ENCODE measurements at places on chromosomes 16 and 17. TPM values are rescaled to one million over a fixed set of nuclear protein-coding genes. Genes with fewer than 3 reads are reported as not detected.

DNA sequence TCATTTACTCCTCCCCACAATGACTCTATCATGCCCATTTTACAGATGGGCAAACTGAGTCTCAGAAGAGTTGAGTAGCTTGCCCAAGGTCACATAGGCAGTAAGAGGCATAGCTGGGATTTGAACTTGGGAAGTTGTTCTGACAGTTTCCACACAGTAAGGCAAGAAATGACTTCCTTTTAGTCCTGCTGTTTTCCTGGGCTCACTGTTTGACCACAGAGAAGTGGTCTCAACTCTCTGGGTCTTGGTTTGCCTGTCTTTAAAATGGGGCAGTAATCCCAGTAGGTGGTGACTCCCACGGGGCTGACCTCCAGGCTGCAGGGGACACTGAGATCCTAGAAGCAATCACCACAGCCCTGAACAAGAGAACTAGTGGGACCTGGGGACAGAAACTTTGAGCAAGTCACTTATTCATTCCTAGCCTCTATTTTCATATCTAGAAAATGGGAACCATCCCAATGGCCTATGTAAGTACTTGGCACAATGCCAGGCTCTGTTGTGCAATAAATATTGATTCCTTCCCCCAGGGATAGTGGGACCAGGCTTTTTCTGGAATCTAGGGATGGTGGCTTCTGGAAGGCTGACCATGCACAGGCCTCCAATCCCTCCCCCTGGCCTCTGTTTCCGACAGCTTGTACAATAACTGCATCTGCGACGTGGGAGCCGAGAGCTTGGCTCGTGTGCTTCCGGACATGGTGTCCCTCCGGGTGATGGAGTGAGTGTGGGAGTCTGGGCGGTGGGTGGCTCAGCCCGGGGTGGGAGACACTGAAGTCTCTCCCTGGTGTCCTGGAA lies 20.5 kb downstream of the DEXI start:
- DNase-seq, result no peak

GRCh38 chr16:49652456-49653172 lies 203.3 kb downstream of the ZNF423 start:
- no peak for DNase-seq

DNA sequence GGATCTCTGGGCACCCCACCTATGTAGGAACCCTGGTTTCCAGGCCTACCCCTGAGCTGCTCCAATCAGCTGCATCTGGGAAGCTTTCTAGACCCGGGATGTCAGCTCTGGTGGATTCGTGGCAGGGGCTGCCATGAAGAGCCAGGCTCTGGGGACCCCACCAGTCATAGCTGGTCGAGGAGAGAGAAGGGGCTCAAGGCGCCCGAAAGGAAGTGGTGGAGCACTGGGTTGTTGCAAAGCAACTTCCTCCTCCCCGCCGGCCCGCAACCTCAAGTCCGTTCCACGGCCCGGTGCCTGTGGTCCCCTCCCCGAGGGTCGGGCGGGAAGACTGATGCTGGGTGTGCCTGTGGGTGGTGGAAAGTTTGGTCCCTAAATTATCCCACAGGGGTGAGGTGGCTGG lies 10.2 kb downstream of the TBKBP1 start:
- DNase-seq, result peak; percentile 68

- DNase-seq, result no peak
Observed at GRCh38 chr17:67624886-67625656, 92.7 kb upstream of the NOL11 start.

DNA sequence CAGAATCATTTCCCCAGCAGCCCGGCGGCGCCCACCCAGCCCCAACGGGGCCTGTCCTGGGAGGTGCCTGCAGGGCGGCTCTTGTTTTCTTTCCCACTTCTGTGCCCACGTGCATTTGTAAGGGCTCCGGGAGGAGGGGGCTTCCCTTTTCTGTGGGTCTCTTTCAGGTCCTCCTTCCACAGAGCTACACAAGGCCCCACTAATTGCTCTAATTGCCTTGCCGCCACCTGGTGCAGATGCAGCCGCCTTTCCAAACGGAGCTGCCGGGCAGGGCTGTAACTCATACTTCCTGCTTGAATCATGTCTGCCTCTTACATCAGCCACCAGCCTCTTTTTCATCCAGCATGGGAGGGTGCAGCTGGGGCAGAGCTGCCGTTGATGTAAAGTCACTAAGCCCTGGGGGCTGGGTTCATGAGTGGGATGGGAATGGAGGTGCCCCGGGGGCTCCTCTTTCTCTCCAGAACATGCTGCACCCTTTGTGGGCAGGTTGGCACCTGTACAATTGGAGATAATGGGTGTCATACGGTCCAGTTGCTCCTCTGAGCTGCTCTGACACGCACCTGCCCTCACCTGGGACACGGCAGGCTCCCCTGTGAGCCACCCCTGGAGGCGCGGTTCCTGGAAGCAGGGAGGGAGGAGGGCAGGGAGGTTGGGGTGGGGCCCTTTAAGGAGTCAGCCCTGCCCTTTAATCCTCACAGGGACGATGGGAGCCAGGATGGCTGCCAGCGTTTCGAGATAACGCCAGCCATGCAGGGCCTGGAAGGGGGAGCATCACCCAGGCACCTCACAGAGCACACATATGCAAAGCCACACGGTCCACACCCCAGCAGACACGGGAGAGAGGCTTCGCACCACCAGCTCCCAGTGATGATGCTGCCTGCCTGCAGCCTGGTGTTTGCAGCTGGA lies 41.1 kb upstream of the KLHDC4 start:
- DNase-seq, result peak; percentile 74

GRCh38 chr17:56292010-56292409 lies 138.7 kb downstream of the ANKFN1 start:
- DNase-seq, result no peak

DNA sequence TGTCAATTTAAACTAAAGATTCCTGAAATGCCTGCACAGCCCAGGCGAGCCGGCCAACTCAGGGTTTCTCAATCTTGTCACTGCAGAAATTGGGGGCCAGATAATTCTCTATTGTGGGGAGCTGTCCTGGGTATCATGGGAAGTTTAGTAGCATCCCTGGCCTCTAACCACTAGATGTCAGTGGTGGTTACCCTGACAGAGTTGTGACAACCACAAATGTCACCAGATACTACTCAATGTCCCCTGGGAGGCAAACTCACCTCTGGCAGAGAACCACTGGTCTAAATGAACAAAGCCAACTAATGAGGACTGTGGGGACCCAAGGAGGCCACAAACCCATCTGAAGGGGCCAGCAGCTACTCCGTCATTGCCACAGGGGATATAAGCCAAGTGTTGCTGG lies 90.9 kb downstream of the MYH11 start:
- DNase-seq, result no peak

- DNase-seq, result no peak
Observed at GRCh38 chr16:11493531-11493929, 93.2 kb downstream of the LITAF start.

DNA sequence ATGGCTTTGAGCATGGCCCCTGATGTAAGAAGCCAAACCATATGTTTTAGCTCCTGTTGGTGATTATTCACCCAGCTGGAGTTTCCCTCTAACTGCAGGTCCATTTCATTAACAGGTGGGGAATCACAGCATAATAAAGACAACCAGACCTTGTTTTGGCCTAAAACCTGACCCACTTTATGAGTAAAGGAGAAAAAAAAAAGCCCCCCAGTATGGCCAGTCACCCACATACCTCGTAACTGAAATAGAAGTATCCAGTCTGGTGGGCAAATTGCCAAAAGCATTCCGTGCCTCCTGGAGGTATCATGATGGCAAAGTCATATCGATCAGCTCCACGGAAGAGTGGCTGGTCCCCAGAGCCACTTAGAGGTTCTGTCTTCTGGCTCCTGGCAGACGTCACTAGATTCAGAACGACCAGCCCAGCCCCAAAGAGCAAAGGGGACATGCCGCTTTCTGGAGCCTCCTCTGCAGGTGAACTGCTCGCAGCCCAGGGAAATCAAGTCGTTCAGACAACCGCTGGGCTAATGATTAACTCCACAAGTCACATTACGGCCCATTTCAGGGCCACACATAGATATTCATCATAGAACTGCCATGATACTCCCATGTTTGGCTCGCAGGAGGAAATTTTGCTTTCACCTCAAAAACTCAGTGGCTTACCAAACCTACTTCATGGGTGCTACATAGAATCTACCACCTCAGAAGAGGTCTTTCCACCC lies at the start of gene TMED6:
TMED6 (minus strand) TSS at position 478 of the 719 bp plus-strand sequence; CDS start at position 445, 33 bp downstream.
- DNase-seq, result no peak

GRCh38 chr16:48607056-48607825 lies 2.7 kb downstream of the N4BP1 start:
- no peak for DNase-seq

DNA sequence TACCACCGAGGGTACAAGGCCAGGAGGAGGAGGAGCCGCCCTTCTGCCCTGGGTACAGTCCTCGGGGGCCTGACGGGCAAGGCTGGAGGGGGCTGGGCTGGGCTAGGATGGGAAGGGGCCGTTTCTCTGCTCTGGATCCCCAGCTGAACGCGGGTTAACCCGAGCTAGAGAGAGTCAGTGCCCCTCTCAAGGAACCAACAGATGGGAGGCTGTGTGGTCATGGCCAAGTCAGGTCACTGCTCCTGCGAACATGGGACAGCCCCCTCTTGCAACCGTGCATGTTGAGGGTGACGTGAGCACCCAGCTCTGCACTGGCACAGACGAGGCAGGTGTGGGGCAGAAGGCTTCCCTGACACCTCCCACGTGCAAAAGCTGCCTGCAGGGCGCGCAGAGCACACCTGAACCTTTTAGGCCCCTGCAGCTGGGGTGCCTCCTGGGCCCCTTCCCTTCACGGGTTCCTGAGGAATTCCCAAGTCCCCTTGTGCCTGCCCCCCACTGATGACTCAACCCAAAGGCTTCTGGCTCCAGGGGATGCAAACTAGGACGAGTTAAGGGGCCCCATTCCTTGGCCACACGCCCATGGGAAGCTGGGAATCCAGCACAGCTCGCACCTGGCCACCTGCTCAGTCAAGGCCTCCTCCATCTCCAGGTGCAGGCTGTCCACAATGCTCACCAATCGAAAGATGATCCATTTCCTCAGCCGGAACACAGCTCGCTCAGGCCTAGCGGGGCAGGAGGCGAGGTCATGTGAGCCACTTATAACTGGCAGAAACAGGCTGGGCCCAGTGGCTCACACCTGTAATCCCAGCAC lies 6.3 kb downstream of the MYBBP1A start:
- DNase-seq, result no peak

DNA sequence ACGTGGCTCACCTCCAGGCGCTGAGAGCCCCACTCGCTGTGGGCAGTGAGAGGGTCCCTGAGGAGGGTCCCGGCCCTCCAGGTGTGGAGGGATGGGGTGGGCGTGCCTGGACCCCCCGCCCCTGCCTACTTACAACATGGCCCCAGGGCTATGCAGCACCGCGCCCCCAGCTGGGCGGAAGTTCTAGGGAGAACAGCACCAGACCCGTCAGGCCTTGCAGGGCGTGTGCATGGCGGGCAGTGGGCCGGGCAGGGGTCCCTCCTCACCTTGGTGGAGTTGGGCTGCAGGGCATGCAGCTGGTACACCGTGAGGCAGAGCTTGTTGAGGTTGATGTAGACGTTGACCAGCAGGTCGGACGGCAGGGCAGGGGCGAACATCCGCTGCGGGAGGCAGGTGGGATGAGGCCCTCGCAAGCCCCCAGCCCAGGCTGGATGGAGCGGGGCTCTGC lies 2.7 kb downstream of the SMIM22 start:
- DNase-seq, result no peak

DNA sequence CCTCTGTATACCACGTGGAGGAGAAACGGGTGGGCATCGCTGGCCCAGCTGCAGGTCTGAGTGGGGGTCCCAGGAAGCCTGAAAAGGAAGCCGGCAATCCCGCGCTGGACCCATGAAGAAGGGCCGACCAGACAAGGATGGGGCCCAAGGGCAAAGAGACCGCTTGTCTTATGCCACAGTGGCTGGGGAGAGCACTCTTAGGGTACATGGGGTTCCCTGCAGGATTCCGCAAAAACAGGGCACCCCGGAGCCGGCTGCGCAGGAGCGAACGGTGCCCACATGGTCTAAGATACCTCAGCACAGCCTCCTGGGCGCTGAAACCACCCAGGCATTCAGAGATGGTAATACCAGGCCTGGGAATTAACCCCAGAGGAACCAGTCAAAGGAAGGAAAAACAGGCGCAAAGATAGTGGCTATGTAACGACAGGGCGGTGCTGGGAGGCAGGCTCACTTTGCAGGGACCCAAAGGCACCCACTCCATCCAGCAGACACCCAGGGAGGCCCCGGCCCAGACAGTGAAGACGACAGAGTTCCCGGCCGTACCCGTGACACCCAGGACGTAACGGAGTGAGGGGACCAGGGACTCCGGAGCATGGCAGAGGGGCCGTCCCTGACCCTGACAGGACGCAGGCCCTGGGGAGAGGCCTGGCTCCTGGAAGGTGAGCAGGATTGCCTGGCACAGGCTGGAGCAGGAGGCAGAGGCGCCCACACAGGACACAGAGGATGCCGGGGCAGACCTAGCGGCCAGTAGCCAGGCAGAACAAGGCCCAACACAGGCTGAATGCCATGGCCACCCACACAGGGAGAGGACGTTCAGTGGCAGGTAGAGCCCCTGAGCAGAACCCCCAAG lies 10.3 kb downstream of the PIEZO1 start:
- DNase-seq, result no peak

GRCh38 chr16:82040296-82040695 lies 5.2 kb downstream of the HSD17B2 start:
- DNase-seq, result no peak

GRCh38 chr16:11550791-11551498 lies 35.8 kb downstream of the LITAF start:
- no peak for DNase-seq

GRCh38 chr16:10067406-10067805 lies 114.8 kb downstream of the GRIN2A start:
- DNase-seq, result no peak

DNA sequence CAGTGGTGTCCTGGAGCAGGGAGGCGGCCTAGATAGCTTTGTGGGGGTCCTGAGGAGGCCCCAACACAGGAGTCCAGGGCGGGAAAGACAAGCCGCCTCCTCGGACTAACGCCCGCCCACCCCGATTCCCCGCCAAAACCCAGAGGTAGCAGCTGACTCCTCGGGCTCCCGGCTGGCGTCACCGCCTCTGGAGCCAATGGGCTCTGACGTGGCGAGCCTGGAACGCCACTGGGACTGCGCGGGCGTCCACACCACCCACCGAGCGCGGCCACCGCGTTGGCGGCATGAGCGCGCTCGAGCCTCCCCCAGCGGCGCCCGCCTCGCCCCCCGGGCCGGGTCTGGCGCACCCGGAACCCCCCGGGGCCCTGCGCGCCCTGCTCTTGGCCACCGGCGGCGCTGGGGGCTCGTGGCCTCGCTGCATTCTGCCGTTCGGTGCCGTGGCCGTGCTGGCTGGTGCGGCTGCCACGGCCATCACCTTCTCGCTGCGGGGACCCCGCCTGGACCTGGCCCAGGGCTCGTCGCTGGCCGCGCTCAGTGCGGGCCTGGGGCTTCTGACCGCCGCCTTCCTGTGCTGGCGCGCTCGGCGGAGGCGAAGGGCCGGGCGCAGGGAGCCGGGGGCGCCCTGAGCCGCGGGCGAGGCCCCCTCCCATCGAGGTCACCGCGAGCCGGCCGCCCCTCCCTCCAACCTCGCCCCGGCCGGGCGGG lies 3.4 kb upstream of the NTN3 start:
- DNase-seq, result peak; percentile 83

GRCh38 chr16:48340054-48340453 lies 45.2 kb downstream of the SIAH1 start:
- no peak for DNase-seq

GRCh38 chr17:38421171-38421841 lies 7.0 kb upstream of the ARHGAP23 start:
- no peak for DNase-seq

The NHLRC4 gene
- 0.98 TPM for total RNA-seq

The MMP15 gene
- total RNA-seq, result 25.2 TPM

The PIRT gene
- not detected for total RNA-seq

The FOXL1 gene
- 0.81 TPM for total RNA-seq

The RUSF1 gene
- 62.8 TPM for total RNA-seq

The RARA gene
- total RNA-seq, result 69.7 TPM

The SLC38A8 gene
- not detected for total RNA-seq

The CCL16 gene
- 0.58 TPM for total RNA-seq

The ALOXE3 gene
- not detected for total RNA-seq

The TBC1D28 gene
- total RNA-seq, result not detected
